ENCODE measurements at places on chromosomes 4 and X.

- DNase-seq, result no peak
These were observed 508.7 kb upstream of the FMR1 start for GRCh38 chrX:147403040-147403439.

GRCh38 chrX:10111364-10112148, 45.2 kb upstream of the CLCN4 start:
- peak; percentile 63 for DNase-seq

GRCh38 chrX:143570782-143571181, 53.5 kb upstream of the SPANXN3 start:
- DNase-seq, result no peak

- DNase-seq, result no peak
These were observed 92.7 kb upstream of the MAGEA10 start for GRCh38 chrX:152231106-152231505.

DNA sequence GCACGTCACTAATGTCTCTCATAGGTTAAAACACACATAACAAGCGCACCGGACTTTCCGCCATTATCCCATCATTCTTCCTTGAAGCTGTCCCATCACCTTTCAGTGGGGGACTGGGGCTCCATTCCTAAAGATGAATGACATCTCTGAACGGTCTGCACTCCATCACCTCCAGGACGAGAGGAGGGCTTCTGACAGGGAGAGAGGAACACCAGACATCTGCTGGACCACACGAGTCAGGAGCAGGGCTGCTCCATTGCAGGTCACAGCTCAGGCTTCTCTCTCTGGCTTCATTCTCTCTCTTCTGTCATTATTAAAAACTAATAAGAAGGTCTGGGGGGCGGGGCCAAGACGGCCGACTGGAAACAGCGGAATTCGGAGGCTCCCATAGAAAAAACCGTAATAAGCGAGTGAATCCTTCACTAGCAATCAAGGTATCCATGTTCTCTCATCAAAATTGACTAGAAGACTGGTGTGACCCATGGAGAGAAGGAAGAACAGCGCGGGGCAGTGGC, 289.8 kb downstream of the LDB2 start:
- no peak for DNase-seq
